Stimulated activated effector memory CD8-positive, alpha-beta T cell treated with anti-CD3 and anti-CD28 coated beads, Interleukin-12 subunit alpha, Interleukin-12 subunit beta, amount 100 ng/mL, for 72 hours (primary cell): ENCODE measurements at places on chromosomes 2 and 18.

- no peak for DNase-seq
These were observed 5.0 kb downstream of the CD28 start for GRCh38 chr2:203711399-203711798.

DNA sequence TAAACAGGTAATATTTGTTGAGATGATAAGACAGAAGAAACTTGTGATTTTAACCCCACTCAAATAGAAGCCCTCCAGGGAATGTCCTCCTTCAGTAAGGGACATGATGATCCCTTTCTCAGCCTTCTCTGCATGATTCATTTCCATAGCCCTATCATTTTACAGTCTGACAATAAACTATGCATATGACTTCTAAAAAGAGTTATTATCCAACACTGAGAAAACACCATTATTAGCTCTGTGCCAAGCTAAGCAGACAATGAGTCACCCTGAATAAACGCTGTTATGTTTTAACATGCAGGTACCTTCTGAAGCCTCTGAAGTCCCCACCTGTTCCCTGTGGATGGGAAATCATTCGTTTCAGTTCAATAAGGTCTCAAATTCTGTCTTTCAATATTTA is 54.7 kb downstream of the DTNB start:
- no peak for DNase-seq

- DNase-seq = no peak
These were observed 51.7 kb upstream of the ATIC start for GRCh38 chr2:215260097-215260677.

DNA sequence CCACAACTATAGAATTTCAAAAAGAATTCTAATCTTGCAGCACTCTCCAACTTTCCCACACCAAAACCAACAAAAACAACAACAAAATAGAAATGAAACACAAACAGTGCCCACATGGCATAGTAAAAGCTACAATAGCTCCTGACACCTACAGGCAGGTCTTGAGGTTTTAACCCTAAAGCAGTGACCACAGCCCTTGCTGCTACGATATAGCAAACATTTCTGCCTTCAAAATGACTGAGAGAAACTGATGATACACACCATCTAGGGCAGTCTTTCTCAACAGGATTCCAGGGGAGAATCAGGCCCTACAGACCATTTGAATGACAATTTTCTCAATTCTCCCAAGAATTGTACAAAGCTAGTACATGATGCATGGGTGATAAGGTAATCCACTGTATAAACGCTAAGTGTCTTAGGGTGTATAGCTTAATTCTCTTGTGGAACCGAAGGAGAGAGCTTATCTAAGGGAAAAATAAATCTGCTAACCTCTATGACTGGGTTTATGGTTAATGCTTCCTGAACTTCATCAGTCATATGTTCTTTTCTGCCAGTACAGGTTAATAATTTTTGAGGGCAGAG is 46.5 kb downstream of the TRAK2 start:
- no peak for DNase-seq

- DNase-seq = no peak
These were observed 11.7 kb upstream of the GORASP2 start for GRCh38 chr2:170917219-170917913.

DNA sequence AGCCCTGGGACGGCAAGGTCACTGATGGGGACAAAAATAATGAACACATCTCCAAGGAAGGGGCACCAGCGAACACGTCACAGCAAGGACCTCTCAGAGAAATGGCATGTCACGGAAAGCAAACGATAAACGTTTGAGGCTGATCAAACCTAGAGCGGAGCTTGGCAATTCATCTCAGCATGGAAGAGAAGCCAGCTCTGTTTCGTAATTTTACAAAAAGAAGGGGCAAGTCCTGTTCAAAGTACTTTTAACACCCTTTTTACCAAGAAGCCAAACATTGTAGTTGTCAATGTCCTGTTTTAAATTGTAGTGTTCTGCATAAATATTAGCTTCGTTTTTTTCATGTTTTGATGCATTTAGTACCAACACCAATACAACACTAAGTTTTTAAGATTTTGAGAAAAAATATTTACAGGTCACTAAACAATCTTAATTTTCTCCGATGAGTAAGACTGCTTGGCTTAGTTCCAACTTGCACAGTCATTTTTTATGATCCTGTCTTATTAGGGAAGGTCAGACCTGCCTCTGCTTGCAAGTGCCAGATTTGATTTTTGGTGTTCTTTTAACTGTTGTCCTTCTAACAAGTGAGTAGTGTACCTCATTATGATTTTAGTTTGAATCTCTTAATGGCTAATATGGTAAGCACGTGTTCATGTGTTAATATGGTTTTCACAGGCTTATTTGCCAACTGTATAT is 818.5 kb upstream of the SALL3 start:
- no peak for DNase-seq

DNA sequence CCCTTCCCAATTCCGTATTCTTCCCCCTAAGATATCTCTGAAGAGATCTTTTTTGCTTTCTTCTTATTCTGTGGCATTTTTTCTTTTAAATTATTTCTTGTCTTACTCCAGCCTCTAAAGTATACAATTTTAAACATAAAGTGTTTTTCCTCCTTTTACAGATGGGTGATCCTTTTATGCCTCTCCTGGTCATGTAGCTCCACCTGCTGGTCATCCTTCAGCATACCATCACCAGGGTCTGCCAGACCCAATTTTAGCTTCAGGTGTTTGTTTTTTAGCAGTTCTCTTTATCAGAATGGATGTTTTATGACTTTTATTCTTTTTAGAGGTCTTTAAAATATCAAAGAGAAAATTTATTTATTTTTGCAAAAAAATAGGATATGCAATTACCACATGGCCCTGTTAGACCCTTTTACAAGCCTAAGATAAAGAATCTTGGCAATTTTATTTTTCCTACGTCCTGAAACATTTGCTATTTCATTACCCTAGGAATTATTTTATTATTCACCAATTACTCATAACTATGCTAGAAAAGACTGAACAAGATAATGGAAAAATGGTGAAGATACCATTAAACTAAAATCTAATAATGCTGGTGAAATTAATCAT is 55.5 kb downstream of the PIGN start:
- peak; percentile 17 for DNase-seq

DNA sequence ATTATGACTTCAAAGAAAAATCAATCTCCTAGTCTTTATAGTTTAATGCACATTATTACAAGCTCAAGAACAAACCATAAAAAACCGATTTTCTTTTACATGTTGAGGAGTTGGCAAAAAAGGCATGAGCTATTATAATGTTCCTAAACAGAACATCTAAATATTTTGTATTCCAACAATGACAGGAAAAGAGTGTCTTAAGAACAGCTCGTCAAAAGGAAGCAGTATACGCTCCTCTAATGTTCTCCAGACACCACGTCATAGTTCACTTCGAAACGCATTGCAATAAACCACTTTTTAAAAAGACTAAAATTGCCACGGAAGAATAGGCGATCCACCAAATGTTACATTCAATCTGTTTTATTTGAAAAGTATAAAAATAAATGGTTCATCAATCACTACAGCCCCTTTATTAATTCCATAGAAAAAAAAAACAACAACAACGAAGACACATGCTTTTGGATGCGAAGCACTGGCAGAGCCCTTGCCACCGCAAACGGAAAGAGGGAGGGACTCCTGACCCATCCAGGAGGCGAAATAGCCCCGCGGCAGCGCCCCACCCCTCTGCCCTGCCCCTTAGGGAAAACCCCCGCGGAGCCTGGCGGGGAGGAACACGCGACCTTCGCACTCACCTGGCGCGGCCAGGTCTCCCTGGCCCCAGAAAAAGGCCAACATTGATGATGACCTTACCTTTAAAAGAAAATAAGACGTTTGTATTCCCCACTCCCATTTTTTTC is 45.8 kb downstream of the MBP start:
- DNase-seq = no peak

GRCh38 chr18:7850446-7850845 is 283.3 kb downstream of the PTPRM start:
- DNase-seq = no peak

DNA sequence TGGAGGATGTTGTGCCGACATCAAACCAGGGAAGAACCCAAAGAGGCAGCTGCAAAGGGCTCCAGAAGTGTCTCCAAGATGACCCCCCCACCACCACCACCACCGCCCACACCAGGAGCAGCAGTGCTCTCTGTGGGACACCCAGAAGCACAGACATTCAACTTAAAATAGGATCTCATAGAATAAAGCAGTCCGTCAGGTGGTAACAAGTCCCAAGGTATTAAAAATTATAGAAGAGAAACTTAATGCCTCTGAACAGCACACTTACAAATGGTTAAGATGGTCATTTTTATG is 155.5 kb upstream of the ID2 start:
- DNase-seq = no peak

DNA sequence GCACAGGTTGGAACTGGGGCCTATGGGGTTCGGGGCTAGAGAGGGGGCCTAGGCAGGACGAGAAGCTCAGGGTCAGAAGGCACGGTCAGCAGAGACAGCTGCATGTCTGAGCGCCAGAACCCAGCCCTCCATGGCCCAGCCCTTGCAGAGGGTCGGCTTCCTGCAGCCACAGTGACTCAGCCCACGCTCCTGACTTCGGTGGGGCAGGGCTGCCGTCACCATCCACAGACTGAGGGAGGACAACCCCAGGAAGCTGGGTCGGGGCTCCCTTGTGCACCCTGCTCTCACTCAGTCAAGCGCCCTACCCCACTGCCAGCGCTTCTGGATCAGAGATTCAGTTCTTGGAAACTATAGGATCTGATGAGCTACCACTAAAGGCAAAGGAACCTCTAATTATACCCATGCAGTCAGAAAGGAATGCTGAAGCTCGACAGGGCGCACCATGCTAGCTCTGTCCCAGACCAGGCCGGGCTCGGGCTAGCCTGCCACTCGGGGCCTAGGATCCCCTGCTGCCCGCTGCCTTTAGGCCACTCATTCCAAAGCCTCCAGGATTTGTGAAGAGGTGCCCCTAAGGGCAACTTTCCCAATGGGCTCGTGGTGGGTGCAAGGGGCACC is 3.0 kb downstream of the ACTR1B start:
- no peak for DNase-seq

GRCh38 chr2:166417669-166418068 is 41.9 kb upstream of the SCN9A start:
- DNase-seq = no peak

- DNase-seq = no peak
These were observed 26.1 kb downstream of the CDC42EP3 start for GRCh38 chr2:37645362-37645761.

DNA sequence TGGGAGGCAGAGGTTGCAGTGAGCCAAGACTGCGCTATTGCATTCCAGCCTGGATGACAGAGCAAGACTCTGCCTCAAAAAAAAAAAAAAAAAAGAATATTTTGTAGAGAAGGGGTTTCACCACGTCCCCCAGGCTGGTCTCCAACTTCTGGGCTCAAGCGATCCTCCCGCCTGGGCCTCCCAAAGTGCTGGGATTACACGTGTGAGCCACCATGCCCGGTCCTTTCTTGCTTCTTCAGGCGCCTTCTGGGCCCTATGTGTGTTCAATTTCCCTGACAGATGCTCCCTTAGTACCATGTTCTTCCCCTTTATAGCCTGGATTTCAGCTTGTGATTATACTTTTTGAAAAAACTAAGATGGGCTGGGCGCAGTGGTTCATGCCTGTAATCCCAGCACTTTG is 9.8 kb downstream of the ZFP36L2 start:
- no peak for DNase-seq

DNA sequence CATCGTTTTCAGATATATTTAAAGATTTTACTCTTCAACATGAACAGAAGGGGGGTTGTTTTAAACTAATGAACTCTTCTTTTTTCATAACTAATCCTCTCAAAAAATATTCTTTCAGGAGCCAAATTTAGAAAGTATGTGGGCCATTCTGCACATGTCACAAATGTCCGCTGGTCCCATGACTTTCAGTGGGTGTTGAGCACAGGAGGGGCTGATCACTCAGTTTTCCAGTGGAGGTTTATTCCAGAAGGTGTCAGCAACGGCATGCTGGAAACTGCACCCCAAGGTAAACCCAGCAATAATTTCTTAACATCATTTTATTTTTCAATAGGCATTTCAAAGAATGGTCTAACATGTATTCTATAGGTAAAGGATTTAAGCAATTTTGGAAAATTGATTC is 136.0 kb downstream of the EML6 start:
- no peak for DNase-seq

GRCh38 chr18:2625217-2625616 is 30.3 kb upstream of the SMCHD1 start:
- no peak for DNase-seq

- no peak for DNase-seq
These were observed 22.0 kb downstream of the KCTD1 start for GRCh38 chr18:26526128-26526965.

DNA sequence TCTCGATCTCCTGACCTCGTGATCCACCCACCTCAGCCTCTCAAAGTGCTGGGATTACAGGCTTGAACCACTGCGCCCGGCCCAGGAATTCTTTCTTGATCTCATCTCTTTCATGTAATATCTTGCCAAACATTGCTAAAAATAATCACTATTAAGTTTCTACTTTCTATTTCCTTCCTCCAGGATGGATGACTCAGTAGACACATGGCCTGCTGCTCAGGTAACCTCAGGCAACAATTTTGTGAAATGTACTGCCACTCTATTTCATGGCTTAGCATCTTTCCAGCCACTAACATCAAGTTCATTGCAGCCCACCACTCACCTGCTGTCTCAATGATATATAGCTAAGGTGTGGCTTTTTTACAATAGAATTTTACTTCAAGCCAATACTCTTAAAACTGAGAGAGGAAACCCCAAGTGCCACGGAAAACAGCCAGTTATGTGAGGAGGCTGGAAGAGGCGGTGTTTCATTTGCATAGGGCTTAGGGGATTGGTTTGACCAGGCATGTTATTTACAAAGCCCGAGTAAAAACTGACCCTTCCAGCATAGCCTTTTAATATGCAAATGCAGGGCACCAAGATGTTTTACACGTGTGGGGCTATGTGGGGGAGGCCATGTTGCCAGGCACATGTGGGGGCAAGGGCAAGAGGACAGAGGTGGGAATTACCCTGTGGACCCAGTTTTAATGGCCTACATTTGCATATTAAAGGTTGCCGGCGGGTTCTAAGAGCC is 11.3 kb upstream of the SUMO1 start:
- DNase-seq = no peak

GRCh38 chr18:55301824-55302166 is 286.2 kb downstream of the TCF4 start:
- no peak for DNase-seq

- DNase-seq = no peak
These were observed 291.6 kb upstream of the SKOR2 start for GRCh38 chr18:47543080-47543479.

- no peak for DNase-seq
These were observed 100.1 kb downstream of the CTNNA2 start for GRCh38 chr2:79612999-79613398.

DNA sequence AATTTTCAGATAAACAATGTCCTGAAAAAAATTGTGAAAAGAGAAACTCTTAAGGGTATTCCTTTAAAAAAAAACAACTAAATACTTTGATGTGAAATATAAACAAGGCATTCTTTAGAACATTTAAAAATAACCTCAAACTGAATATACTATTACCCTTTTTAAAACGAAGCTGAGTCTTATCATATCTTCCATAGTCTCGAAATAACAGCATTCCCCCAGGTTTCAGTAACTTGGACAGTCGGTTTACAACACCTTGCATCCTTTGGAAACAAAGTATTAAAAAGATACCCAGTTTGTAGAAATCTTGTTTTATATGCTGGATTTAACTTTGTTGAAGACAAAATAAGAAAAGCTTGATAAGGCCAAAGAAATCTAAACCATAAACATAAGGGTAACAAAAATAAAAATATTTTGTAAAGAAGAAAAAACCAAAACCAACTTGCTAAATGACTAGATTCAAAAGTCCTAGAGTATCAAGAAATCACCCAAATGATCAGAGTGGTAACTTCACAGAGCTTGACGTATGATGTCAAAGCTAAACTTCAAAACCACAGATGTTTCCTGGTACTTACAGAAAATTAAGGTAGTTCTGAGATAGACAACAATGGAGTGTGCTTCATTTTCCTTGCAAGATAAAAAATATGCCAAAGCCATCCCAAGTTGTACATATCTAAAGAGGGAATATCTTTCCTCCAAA is 107.8 kb downstream of the METTL8 start:
- DNase-seq = no peak
